ENCODE measurements at places on chromosomes 12 and 14.

GRCh38 chr14:96403409-96403808 lies 11.5 kb downstream of the AK7 start:
- H3K4me3 ChIP-seq: no peak overlapping the region
- H3K36me3 ChIP-seq: no peaks in the 10 kb centered on the region
- no peaks in the 10 kb centered on the region for H3K4me1 ChIP-seq
- DNase-seq: no peak
- H3K27ac ChIP-seq: no peak overlapping the region
- H3K27me3 ChIP-seq: peaks cover 8% of the 10 kb centered on the region

DNA sequence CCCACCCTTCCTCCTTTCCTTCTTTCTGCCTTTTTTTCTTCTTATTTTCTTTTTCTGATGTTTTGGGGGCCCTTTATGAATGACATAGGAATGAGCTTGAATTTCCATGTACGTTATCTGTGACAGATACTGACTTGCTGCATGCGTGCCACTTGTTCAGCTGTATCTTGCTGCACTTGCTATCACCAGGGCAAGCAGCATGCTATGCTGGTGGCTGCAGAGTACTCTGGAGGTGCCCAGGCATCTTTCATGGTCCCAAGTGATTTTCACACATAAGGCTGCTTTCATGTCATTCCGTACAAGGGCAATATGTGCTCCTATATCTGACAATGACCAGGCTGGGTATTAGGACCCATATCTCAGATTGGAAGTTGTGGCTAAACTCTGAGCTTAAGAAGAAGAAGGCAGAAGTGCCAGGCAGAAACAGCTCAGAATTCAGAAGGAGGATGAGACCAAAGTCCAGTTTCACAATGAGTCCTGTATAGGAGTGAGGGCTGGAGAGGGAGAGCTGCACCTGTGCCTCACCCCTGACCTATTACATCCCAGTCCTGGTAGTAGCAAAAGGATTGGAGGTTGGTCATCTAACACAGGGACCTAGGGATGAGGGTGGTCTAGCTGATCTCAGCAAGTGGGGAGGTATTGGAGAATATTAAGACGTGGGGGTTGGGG lies 299.0 kb upstream of the DDHD1 start:
- H3K4me3 ChIP-seq: no peak overlapping the region
- H3K36me3 ChIP-seq: no peaks in the 10 kb centered on the region
- H3K27me3 ChIP-seq: no peaks in the 10 kb centered on the region
- DNase-seq: no peak
- H3K4me1 ChIP-seq: no peaks in the 10 kb centered on the region

DNA sequence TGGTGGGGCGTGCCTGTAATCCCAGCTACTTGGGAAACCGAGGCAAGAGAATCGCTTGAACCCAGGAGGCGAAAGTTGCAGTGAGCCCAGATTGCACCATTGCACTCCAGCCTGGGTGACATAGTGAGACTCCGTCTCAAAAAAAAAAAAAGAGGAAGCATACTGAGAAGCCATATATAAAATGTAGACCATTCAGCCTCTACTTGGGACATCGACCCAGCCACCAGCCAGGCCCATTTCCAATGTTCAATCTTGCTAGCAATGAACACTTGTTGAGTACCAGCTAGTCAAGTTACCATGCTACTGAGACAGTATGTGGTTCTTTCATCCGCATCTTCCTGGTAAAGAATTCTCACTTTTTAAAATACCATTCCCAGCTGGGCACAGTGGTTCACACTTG lies 33.4 kb upstream of the RASSF8 start:
- no peaks in the 10 kb centered on the region for H3K4me1 ChIP-seq
- H3K36me3 ChIP-seq: no peaks in the 10 kb centered on the region
- no peak overlapping the region for H3K27ac ChIP-seq
- no peaks in the 10 kb centered on the region for H3K27me3 ChIP-seq
- H3K4me3 ChIP-seq: no peak overlapping the region

GRCh38 chr12:124036657-124037109 lies 63.7 kb downstream of the ZNF664 start:
- no peak overlapping the region for H3K27ac ChIP-seq
- no peaks in the 10 kb centered on the region for H3K36me3 ChIP-seq
- no peak overlapping the region for H3K4me3 ChIP-seq
- peak; percentile 56 for DNase-seq

- no peaks in the 10 kb centered on the region for H3K36me3 ChIP-seq
- DNase-seq: no peak
- H3K27ac ChIP-seq: no peak overlapping the region
- no peak overlapping the region for H3K4me3 ChIP-seq
Observed at GRCh38 chr12:102510463-102510862, 30.1 kb upstream of the IGF1 start.

DNA sequence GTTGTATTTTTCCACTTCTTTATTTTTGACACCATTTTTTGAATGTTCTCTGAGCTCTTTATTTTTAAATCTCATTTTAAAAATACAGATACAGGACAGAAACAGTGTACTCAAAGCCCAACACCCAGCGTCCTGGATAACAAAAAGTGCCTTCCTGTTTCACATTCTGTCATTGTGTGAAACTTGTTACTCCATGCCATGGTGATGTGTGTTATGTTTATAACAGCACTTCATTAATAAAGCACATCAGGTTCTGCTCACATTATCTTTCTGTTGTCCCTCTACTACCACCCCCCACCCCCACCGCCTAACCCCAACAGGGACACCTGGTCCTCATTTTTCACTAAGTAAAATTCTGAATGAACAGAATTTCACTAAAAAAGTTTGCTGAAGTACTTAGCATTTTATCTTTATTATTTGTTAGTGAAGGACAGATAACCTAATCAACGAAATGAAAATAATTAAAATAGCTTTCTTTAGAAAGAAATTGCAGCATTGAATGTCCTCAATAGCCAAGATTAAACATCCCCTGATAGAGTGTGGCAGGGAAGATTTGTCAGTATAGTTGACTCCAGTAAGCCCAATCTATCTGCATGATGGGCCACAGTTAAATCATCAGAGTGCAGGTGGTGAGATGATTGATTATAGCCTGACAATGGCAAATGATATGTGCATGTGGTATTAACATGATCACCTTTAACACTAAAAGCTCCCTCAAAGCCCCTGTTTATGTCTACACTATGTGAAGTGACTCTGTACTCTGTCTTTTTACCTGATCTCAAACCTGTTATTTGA lies 153.9 kb downstream of the ACSS3 start:
- H3K4me1 ChIP-seq: no peaks in the 10 kb centered on the region
- H3K27me3 ChIP-seq: no peaks in the 10 kb centered on the region
- no peaks in the 10 kb centered on the region for H3K36me3 ChIP-seq

GRCh38 chr12:118908811-118909210 lies 72.5 kb upstream of the SRRM4 start:
- no peak for DNase-seq
- no peaks in the 10 kb centered on the region for H3K27me3 ChIP-seq
- H3K4me3 ChIP-seq: no peak overlapping the region

DNA sequence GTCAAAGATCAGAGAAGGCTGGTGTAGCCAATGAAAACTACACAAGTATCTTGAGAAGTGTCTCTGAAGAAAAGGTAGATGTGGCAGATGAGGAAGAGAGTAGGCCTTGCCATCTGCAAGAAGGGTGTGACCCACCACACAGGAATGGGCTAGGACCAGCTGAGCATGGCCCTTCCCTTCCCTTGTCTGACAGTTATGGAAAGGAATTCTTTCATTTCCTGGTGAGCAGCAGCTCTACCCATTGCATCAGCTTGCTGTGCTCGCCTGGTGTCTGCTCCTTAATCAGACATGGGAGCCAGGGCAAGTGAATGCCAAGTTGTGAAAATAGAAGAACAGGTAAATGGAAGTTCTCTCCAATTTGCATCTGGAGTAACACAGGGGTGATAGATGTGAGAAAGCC lies 145.2 kb upstream of the KRR1 start:
- no peak for DNase-seq
- no peaks in the 10 kb centered on the region for H3K36me3 ChIP-seq
- H3K27me3 ChIP-seq: peaks cover 14% of the 10 kb centered on the region
- no peak overlapping the region for H3K27ac ChIP-seq

DNA sequence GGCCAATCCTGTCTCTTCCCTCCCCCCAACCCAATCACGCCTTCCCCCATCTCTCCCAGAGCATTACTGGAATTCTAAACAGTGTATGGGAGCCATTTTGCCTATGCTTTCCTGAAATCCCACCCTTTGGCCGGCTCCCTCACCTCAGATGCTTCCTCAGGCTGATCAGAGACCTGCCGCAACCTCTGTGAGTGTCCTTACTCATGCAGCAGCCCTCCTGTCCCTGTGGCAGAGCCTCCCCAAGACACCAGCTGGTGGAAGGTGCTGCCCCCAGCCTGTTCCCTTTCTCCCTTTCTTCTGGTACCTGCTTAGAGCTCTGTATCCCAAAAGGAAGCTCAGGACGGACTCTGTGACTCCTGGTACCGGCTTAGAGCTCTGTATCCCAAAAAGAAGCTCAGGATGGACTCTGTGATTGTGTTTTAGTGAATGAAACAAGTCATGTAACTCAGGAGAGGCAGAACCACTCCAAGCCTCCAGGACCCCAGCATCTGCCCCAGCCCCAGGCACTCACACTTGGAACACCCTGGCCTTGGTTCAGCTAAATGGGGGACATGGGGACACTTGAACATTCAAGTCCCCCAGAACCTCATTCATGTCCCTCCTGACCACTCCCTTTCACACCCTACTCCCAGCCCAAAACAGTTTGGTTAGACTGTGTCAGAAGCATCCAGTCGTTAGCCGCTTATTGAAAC lies 29.3 kb upstream of the RIN3 start:
- no peak overlapping the region for H3K27ac ChIP-seq
- DNase-seq: no peak
- H3K4me3 ChIP-seq: no peak overlapping the region
- no peaks in the 10 kb centered on the region for H3K36me3 ChIP-seq
- no peaks in the 10 kb centered on the region for H3K4me1 ChIP-seq

DNA sequence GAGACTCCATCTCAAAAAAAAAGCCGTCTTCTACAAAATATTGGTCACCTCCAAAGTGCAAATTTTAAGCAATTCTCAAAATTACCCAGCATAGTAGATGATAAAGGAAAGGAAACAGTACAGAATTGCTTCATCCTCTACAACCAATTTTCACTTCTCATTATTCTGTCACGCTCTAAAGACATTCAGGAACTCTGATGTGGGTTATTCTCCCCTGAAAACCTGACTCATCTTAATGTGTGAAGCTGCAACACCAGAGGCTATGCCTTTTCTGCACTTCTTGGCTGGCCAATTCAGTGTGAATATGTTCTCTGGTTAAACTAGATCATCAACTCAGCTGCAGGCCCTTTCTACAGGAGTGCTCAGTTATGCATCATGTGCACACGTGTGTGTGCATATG lies 11.0 kb downstream of the PTGER2 start:
- H3K4me3 ChIP-seq: peak overlapping the region; percentile 48
- H3K27ac ChIP-seq: peak overlapping the region; percentile 86
- H3K36me3 ChIP-seq: peaks cover 63% of the 10 kb centered on the region
- H3K4me1 ChIP-seq: peaks cover 68% of the 10 kb centered on the region
- H3K27me3 ChIP-seq: no peaks in the 10 kb centered on the region
- DNase-seq: no peak
